Tracheal epithelial cell (primary cell): ENCODE measurements at places on chromosomes 6 and 20. TPM values are rescaled to one million over a fixed set of nuclear protein-coding genes. Genes with fewer than 3 reads are reported as not detected.

Gene ANGPT4
- total RNA-seq = not detected in 2 replicates

Gene LINC00237
- not detected in 2 replicates for total RNA-seq

Gene SEMG1
- not detected in 2 replicates for total RNA-seq

Gene SLC17A4
- under 0.01 TPM in 1 of 2 replicates, not detected in the other for total RNA-seq

Gene BICRAL
- total RNA-seq = 2.7 and 5.3 TPM in 2 replicates

Gene COL9A3
- not detected in 2 replicates for total RNA-seq

Gene RAD21L1
- total RNA-seq = not detected in 2 replicates

Gene FRK
- total RNA-seq = 2.8 and 4.8 TPM in 2 replicates

Gene UBE2J1
- 18.5 and 23.4 TPM in 2 replicates for total RNA-seq

Gene PRR3
- 0.72 and 1.5 TPM in 2 replicates for total RNA-seq

Gene MAK
- under 0.01 TPM in 1 of 2 replicates, not detected in the other for total RNA-seq

Gene OR11A1
- not detected in 2 replicates for total RNA-seq

Gene LGSN
- total RNA-seq = 0.21 TPM in 1 of 2 replicates, not detected in the other

Gene TRAPPC3L
- not detected in 2 replicates for total RNA-seq

Gene DPPA5
- total RNA-seq = not detected in 2 replicates

Gene PRSS35
- total RNA-seq = under 0.01 TPM in 1 of 2 replicates, not detected in the other

Gene CDSN
- 0.24 TPM in 1 of 2 replicates, not detected in the other for total RNA-seq

Gene PSORS1C2
- not detected in 2 replicates for total RNA-seq

Gene SPATA25
- total RNA-seq = 0.72 and 1.9 TPM in 2 replicates

Gene SMIM26
- total RNA-seq = 119 and 133 TPM in 2 replicates

Gene PSMB9
- total RNA-seq = 3.4 and 16.1 TPM in 2 replicates

Gene CTAGE9
- not detected in 2 replicates for total RNA-seq

Gene MAS1L
- total RNA-seq = not detected in 2 replicates

Gene ECT2L
- total RNA-seq = under 0.01 and 0.21 TPM in 2 replicates

Gene ELOVL2
- under 0.01 TPM in 1 of 2 replicates, not detected in the other for total RNA-seq

Gene COL10A1
- 0.24 TPM in 1 of 2 replicates, not detected in the other for total RNA-seq

Gene TRIM15
- total RNA-seq = under 0.01 TPM in 1 of 2 replicates, not detected in the other

Gene FOXP4
- total RNA-seq = 1.4 and 2.3 TPM in 2 replicates

Gene CPXM1
- total RNA-seq = not detected in 2 replicates

Gene TRIM31
- total RNA-seq = 0.21 TPM in 1 of 2 replicates, not detected in the other

Gene LTB
- 6.7 TPM in 1 of 2 replicates, not detected in the other for total RNA-seq

Gene CABLES2
- total RNA-seq = 0.24 and 0.85 TPM in 2 replicates

Gene TREM1
- 0.72 TPM in 1 of 2 replicates, not detected in the other for total RNA-seq

Gene DOK5
- 0.24 TPM in 1 of 2 replicates, not detected in the other for total RNA-seq

Gene CD24
- total RNA-seq = 1,439 and 1,607 TPM in 2 replicates

Gene MYCT1
- total RNA-seq = 0.64 and 0.72 TPM in 2 replicates

Gene CST4
- total RNA-seq = not detected in 2 replicates

Gene ALDH8A1
- total RNA-seq = 0.21 and 0.24 TPM in 2 replicates

Gene DNAH8
- total RNA-seq = not detected in 2 replicates

Gene MOG
- not detected in 2 replicates for total RNA-seq

Gene TBCC
- total RNA-seq = 28.7 and 44.1 TPM in 2 replicates

Gene BTN1A1
- not detected in 2 replicates for total RNA-seq

Gene RAB44
- total RNA-seq = under 0.01 TPM in 1 of 2 replicates, not detected in the other

Gene ZBTB9
- total RNA-seq = 6.0 and 7.5 TPM in 2 replicates

Gene SUMO4
- under 0.01 and 0.24 TPM in 2 replicates for total RNA-seq

Gene COL19A1
- total RNA-seq = not detected in 2 replicates

Gene BPIFB2
- not detected in 2 replicates for total RNA-seq

Gene HCRTR2
- total RNA-seq = not detected in 2 replicates

Gene ASF1A
- 10.4 and 14.9 TPM in 2 replicates for total RNA-seq

Gene TFAP2C
- total RNA-seq = 1.7 and 1.9 TPM in 2 replicates

Gene ARHGAP18
- 7.2 and 9.9 TPM in 2 replicates for total RNA-seq

Gene OR2H1
- not detected in 2 replicates for total RNA-seq

Gene MYL9
- total RNA-seq = under 0.01 and 1.9 TPM in 2 replicates

Gene SS18L1
- 9.4 and 12.8 TPM in 2 replicates for total RNA-seq
